Iris pigment epithelial cell (primary cell): ENCODE measurements at places on chromosomes 5 and 9.

- no peak for DNase-seq
These were observed 65.1 kb downstream of the NEK6 start for GRCh38 chr9:124322618-124323432.

GRCh38 chr5:100901821-100902341, 1.2 kb downstream of the ST8SIA4 start:
- peak; percentile 1 for DNase-seq

DNA sequence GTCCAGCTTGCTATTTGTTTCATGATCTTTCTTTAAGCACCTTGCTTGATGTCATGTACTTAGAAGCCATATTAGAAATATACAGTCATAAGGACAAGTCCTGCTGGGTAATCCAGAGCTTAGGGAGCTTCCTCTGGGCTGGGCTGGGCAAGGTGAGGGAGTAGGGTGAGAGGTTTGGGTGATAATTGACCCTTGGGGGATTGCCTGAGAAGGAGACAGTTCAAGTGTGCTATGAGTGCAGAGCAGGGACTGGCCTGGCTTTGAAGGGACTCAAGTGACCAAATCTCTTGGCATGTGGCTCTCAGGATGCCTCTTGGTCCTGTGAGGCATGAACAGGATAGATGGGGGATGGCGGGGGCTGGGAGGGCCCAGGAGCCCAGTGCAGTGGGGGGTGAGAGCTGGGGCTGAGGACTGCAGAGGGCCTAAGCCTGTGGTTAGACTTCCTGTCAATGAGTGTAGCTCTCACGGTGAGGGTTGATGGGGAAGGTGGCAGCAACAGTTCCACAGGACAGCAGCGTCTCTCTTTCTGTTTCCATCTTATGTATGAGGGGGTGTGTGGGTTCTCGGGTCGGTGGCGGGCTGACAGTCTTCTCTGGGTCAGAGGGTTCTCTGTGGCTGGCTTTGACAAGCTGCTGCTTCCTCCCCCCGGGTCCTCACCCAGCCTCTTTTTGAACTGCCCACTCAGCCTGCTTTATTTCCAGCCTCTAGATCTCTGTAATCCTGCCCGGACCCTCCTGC, 53.5 kb downstream of the RGS3 start:
- DNase-seq, result peak; percentile 25

DNA sequence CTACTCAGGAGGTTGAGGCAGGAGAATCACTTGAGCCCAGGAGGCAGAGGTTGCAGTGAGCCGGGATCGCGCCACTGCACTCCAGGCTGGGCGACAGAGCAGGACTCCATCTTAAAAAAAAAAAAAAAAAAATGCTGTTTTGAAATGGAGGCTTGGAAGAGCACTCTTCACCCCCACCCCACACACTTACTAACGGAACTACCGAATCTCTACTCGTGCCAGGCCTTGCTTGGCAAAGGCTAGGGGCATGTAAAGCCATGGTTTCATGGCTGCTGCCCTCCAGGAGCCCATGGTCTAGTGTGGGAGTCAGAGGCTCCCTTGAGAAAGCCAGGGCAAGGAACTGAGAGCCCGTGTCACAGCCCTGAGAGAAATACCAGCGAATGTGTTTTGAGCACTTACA, 21.3 kb downstream of the PCDHGC5 start:
- DNase-seq, result no peak

DNA sequence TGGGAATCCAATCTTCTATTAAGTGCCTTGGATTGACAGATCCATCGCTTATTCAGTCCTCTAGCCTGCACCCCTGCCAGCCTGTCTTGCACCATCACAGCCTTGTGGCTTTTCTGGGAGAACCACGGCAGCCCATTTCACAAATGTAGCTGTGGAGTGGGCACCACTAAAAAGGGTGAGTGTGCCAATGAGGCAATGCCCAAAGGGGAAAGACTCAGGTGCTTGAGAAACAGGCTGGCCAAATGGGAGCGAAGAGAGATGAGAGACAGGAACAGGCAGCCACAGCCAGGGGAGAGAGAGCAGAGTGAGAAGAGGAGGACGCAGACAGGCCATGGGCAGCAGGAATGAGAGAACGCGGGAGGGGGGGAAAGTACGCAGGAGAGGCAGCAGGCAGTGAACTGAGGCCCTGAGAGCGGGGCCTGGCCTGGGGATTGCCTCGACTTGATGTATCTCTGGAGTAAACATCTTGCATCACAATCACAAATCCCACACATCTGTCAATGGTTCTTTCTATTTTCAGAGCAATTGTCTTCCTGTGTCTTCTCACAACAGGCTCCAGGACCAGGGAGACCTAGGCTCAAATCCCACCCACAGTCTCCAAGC, 173.1 kb downstream of the SYK start:
- DNase-seq, result no peak

DNA sequence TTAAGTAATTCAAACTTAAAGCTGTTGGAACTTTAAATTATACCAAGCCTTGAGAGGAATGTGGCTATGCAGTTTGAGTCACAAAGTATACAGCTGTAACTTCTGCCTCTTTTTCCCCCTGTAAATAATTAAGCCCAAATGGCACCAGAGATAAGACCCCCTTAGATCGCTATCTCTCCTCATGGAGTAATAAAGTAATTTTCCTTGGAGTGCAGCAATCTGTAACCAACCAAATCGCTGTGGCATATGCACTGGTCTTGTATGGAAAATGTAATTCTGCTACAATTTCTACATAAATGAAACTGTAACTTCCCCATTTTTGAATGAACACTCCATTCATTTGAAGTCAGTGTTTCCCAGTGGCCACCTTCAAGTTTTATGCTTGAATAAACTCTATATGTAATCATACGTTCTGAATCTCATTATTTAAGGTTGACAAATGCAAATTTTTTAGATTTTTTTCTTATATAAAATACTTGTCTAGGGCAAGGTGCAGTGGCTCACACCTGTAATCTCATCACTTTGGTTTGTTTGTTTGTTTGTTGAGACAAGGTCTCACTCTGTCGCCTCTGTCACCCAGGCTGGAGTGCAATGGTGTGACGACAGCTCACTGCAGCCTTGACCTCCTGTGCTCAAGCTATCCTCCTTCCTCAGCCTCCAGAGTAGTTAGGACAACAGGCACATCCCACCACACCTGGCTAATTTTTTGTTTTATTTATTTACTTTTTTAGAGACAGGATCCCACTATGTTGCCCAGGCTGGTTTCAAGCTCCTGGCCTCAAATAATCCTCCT, 12.3 kb downstream of the SUSD1 start:
- DNase-seq, result no peak

DNA sequence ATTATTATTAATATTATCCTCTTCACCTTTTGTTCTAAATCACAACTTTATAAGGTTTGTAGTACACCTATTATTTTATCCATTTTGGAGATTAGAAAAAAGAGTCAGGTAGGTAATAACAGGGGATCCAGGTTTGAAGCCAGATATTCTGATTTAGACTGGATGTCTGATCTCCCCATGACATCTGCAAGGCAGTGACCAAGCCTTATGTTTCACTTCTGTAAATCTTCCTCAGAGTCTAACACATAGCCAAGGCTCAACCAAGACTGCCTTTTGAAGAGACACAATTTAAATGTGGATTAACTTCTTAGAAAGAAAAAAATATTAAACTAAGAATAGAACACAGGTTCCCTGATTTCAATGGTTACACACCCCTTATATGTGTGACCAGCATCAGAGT, 44.2 kb downstream of the CETN3 start:
- no peak for DNase-seq

GRCh38 chr9:127197186-127197860, 67.3 kb upstream of the GARNL3 start:
- DNase-seq, result no peak

DNA sequence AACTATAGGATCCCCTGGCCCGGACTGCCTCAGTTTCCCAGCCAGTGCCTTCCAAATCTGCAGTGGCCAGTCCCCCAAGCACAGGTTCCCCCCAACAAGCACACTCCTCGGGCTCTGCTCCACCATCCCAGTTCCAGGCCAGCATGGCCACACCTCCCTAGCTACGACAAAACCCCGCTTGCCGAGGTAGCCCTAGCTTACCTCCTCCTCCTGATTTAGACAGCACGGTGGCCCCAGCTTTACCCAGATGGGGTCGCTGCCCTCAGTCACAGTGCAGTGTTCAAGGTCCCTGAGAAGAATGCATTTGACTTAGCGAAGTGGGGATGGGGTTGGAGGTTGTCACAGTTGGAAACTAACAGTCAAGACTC, 40.8 kb upstream of the GARNL3 start:
- no peak for DNase-seq
